ENCODE measurements at places on chromosomes 1 and 21.

DNA sequence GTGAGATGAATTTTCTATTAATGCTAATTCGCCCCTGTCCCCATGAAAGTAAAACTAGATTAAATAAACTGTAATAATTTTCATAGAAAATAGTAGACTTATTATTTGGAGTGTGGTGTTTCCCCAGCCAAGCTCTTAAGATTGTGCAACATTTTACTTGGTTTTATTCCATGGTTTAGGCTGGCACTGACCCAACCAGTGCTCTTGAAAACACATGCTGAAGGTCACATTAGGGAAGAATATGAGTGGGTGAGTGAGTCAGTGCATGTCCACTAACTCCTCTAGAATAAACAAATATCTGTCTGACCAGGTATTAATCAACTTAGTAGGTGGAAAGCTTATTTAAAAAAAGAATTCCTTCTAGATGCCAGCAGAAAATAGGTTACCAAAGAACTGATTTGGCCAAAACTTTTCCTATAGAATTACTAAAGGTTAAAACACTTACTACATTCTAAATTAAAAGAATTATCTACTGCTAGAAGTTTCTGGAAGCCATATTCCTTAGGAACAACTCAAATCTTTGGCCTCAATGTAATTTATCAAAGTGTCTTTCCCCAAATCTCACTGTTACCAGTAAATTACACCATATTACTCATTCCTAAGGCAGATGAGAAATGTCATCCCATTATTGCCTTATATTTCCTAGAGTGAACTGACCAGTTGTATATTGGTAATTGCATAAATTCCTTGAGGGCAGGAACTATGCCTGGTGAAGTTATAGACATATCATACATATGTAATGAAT is 89.7 kb upstream of the RGS1 start:
- DNase-seq, result peak; percentile 85

DNA sequence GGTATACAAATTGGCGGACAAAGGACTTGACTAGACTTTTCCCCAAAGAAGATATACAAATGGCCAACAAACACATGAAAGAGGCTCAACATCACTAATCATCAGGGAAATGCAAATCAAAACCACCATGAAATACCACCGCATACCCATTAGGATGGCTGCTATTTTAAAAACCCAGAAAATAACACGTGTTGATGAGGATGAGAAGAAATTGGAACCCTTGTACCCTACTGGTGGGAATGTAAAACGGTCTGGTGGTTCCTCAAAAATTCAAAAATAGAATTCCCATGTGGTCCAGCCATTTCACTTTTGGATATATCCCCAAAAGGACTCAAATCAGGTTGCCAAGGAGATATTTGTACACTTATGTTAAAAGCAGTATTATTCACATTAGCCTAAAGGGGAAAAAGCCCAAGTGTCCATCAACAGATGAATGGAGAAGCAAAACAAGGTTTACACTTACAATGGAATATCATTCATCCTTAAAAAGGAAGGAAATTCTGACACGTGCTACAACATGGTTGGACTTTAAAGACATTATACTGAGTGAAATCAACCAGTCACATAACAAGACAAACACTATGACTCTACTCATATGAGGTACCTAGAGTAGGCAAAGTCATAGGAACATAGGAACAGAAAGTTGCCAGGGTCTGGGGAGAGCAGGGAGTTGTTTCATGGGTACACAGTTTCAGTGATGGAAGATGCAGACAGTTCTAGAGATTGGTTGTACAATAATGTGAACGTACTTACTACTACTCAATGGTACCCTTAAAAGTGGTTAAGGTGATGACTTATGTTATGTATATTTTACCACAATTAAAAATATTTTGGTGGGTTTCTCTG is 17.0 kb downstream of the CD34 start:
- DNase-seq, result no peak

- DNase-seq, result no peak
Measured at GRCh38 chr1:202069662-202070061, 53.1 kb upstream of the GPR37L1 start.

GRCh38 chr1:58734630-58735029 is 34.8 kb upstream of the MYSM1 start:
- DNase-seq, result no peak

DNA sequence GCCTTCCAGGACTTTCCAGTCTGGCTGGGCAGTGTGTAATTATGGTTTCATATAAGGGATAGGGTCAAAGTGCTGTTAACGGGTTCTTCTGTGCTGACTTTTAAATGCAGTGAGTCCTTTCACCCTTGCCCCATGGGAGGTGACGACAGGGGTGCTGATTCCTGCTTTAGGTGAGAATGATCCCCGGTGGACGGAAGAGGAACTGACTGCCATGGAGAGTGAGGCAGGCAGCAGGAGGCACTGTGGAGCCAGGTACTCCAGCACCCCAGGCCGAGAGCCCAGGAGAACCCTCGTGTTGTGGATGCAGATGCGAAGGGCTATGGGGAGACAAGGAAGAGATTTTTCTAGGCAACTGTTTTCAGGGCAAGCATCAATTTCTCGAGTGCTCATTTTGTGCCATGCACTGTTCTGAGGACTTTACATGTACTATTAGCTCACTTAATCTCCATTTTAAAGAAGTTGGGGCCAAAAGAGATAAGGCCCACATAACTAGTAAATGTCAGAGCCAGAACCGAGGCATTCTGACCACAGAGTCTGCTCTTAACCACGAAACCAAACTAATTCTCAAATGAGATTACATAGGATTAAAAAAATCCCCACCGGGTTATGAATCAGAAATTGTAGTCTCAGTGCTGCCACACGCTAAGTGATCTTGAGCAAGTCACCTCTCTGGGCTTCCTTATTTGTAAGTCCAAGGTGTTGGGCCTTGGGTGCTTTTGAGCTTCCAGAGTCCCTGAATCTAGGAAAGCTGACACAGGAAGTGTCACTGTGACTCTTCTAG is 28.2 kb downstream of the STPG1 start:
- DNase-seq, result no peak

All from lung (tissue), 17 donors.